Heart right ventricle (tissue), 16 donors: ENCODE measurements at places on chromosomes 7 and 10.

DNA sequence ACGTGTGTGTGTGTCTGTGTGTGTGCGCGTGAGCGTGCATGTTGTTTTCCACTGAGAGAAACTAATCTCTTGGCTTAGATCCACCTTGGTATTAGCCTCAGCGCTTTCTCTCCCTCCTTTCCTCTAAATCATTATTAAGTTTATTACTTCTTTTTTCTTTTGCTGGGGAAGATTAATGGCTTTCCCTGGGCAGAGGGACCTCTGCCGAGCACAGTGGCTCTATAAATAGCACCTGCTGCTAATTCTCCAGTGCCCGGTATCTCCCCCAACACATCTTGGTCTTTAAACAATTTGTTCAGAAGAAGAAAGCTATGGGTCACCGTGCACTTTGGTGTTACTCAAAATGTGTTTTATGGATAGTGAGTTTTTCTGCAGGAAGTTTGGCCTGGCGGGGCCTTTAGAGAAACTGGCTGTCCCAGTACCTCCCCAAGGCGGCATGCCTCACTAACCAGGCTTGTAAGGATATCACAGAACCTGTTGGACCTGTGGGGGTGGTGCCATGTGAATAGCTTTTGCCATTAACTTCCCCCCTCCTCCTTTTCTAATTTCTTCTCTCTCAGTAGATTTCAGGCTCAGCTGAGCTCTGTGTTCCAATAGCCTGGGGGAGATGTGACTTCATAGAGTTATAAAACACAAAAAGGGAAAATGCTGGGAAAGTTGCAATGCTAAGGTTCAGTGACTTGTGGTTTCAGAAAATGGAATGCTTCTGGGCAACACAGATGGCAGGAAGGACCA lies 70.1 kb upstream of the RAB11FIP2 start:
- no peak for DNase-seq

GRCh38 chr10:4802711-4803487 lies 23.1 kb upstream of the AKR1E2 start:
- no peak for DNase-seq

DNA sequence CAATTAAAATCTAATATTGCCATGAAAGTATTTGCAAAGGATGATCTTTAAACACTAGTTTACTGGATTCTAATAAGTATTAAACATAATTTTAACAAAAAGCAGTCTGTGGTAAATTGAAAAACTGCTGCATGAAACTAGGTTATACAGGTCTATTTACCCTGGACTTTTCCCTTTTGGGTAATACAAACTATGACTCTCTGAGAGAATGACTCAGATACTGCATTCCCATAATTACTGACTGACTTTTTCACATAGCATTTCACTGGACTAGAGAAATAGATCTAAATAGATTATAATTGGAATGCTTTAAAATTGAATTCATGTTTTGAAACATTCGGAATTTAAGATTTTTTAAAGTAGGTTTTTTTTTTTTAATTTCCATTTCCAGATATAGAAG lies 395.7 kb downstream of the THSD7A start:
- DNase-seq, result no peak

GRCh38 chr10:108452533-108452932 lies 1288.0 kb upstream of the SORCS1 start:
- DNase-seq, result no peak

DNA sequence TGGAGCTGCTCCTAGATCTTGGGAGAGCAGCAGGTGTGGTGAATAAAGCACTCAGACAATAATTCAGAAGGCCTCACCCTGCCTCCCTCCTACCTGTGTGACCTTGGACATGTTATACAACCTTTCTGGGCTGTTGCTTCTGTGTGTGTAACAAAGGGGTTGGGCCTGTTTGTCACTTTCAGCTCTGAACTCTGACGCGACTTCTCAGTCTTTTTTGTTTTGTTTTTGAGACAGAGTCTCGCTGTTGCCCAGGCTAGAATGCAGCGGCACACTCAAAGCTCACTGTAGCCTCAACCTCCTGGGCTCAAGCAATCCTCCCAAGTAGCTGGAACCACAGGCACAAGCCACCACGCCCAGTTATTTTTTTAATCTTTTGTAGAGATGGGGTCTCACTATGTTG lies 89.3 kb downstream of the DNMBP start:
- DNase-seq, result no peak

GRCh38 chr7:50409856-50410745 lies 40.0 kb downstream of the FIGNL1 start:
- DNase-seq, result no peak
